ENCODE measurements at places on chromosomes 3 and 15.

DNA sequence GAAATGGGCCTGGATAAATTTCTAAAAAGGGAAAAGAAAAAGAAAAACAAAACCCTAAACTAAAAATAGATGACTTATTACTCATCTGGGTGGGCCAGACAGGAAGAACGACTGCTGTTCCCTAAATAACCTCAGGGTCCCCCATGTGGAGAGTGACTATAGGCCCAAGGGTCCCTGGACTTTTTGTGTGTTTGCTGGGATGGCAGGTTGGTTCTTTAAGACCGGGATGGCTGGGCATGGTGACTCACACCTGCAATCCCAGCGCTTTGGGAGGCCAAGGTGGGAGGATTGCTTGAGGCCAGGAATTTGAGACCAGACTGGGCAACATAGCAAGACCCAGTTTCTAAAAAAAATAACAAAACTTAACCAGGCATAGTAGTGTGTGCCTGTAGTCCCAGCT lies 43.8 kb upstream of the TRA2B start:
- DNase-seq: no peak

DNA sequence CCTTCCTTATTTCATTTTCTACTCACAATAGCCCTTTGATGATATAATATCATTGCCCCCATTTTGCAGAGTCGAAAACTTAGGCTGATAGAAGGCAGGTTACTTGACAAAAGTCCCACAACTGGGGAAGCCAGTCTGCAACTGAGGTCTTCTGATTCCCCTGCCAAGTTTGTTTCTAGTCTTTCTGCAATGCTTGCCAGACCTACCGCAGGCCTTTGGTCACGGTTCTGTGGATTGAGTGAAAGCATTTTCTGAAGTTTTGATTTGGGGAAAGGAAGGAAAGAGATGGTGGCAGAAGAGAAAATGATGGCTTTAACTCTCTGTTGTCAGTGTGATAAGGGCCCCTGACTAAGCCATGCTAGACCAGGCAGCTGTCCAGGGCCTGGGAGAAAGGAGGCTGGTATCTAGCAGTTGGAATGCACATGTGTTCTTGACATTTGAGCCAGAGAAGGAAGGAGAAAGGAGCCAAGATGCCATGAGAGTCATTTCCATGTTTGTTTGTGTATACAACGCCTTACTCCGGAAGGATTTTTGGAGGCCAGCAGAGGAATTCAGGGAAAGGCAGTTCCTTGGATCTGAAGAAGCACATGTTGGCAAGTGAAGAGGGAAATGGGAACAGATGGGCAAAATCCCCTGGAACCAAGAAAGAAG lies 29.9 kb downstream of the FAH start:
- DNase-seq: no peak

DNA sequence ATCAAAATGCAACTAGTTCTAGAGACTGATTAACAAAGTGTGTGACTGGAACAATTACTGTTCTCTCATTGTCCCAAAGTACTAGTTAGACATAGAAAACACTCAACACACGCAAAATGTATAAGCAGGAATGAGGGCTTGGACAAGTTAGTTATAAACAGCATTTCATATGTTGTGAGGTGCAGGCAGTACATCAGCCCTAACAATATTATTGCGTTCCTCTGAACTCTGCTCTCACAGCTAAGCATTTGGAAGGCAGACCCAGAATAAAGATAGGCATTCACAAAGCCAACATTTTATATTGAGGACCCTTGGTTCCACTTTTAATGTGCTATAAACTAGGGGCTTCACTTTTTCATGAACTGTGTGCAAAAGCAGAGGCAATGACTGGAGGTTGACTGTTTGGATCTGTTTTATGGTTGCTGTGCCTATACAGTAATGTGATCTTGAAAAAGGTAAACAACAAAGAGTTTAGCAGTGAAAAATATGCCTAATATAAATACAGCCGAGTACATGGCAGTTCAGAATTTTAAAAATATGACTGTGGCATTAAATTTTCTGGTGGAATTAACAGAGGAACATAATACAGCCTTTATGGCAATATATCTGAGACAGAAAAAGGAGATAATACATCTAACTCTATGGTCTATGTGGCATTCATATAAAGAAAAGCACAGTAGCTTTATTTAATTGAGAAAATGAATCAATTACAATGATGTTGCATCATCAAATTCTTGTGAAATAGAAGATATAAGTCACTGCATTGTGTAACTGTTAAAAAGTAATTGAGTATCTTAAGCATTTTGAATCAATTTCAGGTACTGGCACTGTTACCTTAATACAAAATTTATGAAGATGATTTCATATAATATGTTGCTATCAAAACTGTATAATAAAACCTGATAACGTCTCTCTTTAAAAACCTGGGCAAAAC lies 80.0 kb upstream of the SKOR1 start:
- DNase-seq: no peak

GRCh38 chr3:23845326-23846216 lies 39.8 kb downstream of the UBE2E1 start:
- DNase-seq: no peak

DNA sequence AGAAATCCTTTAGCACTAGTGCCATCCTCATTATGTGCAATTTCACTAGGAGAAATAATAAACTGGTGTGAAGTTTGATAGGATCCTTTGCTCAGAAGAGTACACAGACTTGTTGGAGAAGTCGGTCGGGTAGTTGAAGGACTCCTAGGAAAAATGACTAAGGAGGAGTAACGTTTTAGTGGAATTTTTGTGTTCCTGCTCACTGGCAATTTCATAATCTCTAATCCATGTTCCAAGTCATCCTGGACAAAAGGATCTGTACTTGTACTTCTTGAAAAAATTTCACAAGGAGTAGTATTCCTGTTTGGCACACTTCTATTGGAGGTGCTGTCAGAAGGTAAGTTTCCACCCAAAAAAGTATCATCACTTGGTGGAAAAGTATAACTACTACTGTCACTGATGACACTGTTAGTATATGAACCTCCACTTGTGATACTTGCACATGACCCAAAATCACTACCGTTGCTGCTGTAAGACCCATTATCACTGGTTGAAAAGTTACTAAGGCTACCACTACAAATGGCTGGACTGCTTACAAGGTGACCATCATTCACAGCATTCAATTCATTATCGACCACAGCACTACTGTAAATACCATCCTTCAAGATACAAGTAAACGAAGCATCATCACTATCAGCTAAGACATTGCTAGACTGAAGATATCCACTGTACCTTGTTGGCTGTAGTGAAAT lies 77.4 kb downstream of the NEDD4 start:
- no peak for DNase-seq

- DNase-seq: no peak
Measured at GRCh38 chr3:126678693-126679317, 23.9 kb upstream of the TXNRD3 start.

- DNase-seq: no peak
Measured at GRCh38 chr15:36358094-36358493, 221.3 kb upstream of the CDIN1 start.

DNA sequence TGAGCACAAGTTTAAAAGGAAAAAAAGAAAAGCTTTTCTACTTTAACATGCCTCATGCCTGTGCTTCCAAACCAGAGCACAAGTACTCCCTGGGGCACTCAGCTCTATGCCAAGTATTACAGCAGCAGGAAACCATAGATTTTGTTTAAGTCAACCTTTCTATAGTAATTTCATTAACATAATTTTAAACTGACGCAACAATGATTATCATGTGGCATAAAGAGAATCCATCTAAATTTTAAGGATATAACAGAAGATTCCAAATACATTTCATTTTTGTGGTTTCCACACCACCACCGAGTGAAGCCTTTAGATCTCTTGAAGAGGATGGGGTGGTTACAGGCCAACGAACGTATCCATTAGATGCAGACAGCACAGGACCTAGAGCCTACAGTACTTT lies 112.1 kb downstream of the TNIK start:
- no peak for DNase-seq

DNA sequence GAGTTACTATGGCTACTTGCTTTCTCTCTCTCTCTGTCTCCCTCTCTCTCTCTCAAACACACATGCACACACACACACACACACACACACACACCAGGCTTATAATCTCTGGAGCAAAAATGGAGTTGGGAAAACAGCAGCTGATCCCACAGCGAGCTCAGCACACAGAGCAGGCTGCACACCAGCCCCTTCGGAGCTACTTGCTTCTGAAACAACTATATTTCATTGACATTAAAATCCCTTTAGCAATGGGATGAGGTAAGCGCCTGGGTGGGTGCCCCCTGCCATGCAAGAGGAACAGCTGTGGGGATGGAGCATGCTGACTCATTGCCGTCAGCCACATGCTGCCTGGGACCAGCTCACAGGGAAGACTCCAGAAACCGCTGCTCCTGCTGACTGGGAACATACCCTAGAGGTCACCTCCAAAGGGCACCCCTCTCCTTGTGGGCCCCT lies 45.7 kb downstream of the B3GNT5 start:
- DNase-seq: no peak

DNA sequence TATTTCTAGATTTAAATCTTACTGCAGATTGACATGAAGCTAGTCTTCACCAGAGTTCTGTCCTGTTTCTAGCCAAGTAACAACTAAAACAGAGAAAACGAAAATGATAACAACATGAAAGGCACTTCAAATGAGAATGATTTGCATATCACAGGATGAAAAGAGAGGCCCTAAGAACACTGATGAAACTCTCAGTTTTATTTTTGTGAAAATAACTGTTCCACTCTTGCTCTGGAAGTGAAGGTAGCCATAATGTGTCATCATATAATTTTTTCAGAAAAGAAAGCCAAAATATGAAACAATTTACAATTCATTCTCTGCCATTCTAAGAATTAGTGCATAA lies 274.4 kb downstream of the ADAMTSL3 start:
- DNase-seq: no peak

DNA sequence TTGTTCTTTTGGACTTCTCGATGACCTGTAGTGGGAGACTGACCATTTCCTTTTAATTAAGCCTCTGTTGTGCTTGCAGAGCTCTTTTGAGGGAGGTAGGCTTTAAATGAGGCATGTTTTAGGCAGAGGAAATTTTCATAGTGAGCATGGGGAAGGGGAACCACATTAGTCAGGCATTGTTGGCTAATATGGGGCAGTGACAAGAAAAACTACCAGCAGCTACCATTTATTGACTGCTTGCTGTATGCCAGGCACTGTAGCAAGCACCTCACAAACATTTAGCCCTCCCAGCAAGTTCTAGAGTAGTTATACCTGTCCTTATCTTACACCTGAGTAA lies 10.9 kb downstream of the ATG7 start:
- DNase-seq: no peak

- no peak for DNase-seq
Measured at GRCh38 chr3:7709376-7710082, 792.1 kb upstream of the LMCD1 start.

DNA sequence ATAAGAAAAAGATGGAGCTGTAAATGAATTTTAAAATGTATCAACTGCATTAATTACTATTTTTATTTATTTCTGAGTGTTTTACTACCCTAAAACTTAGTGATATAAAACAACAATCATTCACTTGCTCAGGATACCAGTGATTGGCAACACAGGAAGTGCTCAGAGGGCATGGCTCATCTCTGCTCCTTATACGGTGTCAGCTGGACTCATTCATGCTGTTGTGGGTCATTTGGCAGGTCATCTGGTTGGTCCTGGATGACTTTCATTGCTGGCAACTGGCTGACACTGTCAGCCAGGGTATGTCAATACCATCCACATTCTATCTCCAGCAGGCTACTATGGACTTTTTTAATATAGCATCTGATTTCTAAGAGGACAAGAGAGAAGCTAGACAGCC lies 689.6 kb upstream of the NECTIN3 start:
- no peak for DNase-seq

GRCh38 chr3:192930577-192930976 lies 12.9 kb upstream of the MB21D2 start:
- DNase-seq: no peak

DNA sequence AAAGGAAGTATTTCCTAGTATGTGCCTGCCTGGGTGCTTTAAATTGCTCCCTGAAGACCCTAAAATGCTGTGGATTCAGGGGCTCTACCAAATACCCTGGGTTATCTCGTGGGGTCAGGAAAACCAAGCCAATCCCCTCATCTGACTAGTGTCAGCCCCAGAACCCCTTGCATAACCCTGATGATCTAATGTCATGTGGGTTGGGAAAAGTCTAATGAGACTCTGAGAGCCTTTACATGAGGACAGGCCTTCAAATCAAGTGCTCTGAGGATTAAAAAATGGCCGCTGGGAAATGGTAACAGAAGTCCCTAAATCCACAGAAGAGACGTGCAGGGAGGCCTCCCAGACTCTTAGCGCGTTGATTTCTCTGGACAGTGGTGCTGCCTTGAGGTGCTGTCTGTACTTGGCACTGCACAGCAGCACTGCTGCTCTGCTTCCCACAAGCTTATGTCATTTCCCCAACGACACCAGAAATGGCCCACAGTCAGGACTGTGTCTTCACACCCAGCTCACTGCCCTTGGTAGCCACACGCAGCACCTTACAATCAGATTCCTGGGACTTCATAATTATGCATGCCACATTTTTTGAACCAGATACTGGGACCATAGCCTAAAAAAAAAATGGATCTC lies 16.6 kb downstream of the EIF4E3 start:
- no peak for DNase-seq

DNA sequence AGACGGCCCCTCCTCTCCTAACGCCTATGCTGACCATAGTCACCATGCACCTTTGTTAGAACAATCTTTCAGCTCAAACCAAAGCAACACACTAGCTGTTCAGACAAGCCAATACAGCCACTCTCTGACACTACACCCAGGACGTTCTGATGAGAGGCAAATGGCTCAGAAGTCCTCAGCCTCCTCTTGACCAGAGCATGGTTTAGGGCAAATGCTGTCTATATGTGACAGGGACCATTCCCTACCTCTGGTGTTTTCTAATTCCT lies 264.8 kb upstream of the HES1 start:
- no peak for DNase-seq

GRCh38 chr15:90497376-90497775 lies 32.3 kb upstream of the CRTC3 start:
- DNase-seq: no peak

DNA sequence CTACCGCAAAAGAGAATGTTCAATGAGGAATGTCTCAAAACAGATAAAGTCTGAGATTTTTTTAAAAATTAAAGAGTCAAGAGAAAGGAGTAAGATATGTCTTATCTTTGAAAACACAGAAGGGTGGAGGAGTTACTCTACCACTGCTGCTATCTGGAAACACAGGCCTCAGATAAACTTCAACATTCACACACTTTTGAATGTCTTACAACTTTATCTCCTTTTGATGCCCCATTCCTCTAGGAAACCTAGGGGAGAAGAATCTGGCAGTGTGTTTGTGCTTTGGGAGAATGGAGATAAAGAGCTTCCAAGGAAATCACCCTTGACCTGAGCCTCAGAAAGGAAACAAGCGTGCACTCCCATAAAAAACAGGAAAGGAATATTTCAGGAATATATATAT lies 468.2 kb downstream of the PLOD2 start:
- no peak for DNase-seq

DNA sequence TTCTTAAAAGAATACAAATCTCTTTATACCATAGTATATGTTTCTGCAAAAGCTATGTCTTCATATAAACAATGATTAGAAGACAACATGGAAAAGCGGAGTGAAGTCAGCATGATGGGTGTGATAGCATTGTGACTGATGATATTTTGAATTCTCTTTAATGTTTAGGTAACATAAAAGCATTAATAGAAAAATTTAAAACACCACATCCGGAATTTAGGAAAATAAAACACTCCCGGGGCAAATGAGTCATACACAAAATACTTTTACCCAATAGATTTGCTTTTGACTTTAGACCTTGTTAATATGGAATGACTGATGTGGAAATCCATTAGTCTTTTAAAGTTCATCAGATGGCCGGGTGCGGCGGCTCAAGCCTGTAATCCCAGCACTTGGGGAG lies 134.7 kb downstream of the P3H2 start:
- peak; percentile 28 for DNase-seq

- DNase-seq: no peak
Measured at GRCh38 chr15:40398413-40398873, 7.2 kb upstream of the IVD start.

Data from COLO829 (cell line).